Activated CD4-positive, alpha-beta T cell treated with anti-CD3 and anti-CD28 coated beads, Interleukin-2, amount 50 U/mL, for 4 hours (primary cell): ENCODE measurements at places on chromosomes 1 and 21.

- DNase-seq = no peak
Observed at GRCh38 chr1:19436716-19437476, 48.4 kb downstream of the CAPZB start.

- DNase-seq = no peak
Observed at GRCh38 chr1:111154021-111154999, 14.3 kb downstream of the CEPT1 start.

GRCh38 chr1:223142795-223143536 lies at the start of gene TLR5:
TLR5 (minus strand) TSS chr1:223143248; CDS start chr1:223113031, 30,217 bp downstream.
- peak; percentile 89 for DNase-seq

DNA sequence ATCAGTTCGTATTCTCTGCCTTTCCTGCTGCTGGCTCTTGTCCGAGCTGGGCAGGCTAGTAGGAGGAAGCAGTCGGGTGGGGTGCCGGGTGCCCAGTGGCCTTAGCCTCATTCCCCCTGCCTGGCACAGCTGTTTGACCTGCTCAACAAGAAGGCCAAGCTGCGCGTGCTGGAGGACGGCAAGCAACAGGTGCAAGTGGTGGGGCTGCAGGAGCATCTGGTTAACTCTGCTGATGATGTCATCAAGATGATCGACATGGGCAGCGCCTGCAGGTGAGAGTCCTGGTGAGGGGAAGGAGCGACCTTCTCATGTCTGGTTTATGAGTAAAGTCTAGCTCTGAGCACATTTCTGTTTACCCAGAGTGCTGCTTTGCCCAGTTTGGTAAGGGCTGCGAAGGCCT lies 16.3 kb upstream of the RPS8 start:
- no peak for DNase-seq

DNA sequence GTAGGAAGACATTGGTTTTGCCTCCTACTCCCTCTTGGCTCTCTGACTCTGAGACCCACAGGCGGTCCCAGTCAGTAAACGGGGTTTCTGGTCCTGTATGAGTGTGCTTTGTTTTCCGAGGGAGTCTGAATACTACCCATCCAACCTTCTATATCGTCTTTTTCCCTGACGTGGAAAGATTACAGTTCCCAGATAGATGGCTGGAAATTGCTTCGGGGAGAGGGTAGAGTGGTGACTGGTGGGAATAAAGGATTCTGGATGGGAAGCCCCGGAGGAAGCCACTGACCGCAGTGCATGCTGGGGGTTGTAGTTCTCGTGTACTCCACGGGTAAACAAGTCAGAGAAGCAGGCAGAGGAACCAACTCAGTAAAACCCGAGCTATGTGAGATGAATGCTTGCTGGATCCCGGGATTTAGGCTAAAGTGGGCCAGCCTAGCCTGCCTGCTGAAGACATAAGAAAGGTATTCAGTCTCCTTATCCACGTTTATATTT lies 66.2 kb upstream of the IRF2BP2 start:
- DNase-seq = peak; percentile 49

GRCh38 chr1:9289711-9290485 lies 2.8 kb upstream of the SPSB1 start:
- DNase-seq = no peak

DNA sequence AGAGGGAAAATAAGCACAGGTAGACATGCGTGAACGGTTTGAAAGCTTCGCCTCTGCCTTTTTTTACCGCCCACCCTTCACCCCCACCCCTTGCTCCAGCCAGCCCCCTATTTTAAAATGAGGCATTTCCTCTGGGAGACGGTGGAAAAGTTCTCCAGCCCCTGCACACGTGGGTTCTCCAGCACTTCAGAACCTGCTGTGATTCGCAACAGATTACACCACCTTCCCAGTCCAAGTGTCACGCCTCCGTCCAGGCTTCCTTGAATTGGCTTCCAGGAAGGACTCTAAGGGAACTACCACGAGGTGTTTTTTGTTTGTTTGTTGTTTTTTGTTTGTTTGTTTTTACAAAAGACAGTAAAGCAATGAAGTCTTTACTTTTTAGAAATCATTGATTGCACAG lies 2.6 kb downstream of the LRRC7 start:
- DNase-seq = no peak

DNA sequence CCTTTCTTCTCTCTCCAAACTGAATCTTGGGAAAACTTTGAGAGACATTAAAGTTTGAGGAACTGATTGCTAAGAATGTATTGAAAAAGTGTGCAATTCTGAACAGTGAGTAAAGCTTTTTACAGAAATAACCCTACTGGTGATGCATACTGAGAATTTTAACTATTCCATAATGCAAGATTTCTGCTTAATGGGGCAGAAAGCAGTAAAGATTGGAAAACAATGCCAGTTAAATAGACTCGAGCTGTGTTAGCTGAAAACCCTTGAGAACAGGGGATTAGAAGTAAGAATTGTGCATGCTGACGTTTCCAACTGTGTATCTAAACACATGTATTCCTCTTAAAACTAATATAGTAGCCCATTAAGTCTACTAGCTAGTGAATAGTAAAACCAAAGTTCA lies 1500.2 kb upstream of the PRMT6 start:
- no peak for DNase-seq

DNA sequence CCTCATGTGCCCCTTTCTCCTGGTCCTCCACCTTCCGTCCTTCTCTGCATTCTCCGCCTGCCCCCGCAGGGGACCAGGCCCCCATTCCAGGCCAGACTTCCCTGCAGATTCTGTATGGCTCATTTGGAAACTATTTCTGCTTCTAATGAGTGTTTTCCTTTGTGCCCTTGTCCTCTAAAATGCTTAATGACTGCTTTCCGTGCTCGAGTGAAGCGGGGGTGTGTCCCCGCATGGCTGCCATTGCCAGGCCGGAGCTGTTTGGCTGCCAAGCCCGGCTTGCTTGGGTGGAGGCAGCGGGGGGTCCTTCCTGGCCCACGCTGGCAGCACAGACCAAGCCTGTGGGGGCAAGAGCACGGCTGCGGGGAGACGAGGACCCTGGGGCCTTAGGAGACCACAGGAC lies 299.3 kb upstream of the VAMP3 start:
- no peak for DNase-seq

DNA sequence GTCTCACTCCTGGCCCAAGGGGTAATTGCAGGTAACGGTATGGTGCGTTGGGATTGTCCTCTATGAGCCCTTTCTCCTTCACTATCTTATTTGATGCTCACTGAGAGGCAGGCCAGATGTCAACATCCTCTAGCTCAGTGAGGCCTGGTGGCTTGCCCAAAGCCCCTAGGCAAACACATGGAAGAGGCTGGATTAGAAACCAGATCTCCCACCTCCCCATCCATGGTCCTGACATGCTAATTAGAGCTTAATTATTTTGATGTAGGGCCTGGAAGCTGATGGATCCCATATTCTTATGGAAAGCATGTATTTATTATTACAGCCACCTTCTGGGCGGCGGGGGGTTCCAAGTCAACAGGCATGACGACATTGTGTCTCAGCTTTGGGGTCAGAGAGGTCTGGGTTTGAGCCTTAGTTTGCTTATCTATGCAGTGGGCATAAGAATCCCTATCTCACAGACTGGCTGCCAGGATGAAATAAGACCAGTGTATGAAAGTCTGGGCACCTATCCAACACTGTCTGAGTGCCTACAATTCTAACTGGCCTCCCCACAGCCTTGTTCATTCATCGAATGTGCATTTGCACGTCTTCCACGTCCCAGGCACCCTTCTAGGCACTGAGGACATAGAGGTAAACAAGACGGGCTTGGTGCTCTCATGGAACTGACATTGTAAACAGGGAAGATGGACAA lies 6.2 kb downstream of the SMPDL3B start:
- DNase-seq = no peak

DNA sequence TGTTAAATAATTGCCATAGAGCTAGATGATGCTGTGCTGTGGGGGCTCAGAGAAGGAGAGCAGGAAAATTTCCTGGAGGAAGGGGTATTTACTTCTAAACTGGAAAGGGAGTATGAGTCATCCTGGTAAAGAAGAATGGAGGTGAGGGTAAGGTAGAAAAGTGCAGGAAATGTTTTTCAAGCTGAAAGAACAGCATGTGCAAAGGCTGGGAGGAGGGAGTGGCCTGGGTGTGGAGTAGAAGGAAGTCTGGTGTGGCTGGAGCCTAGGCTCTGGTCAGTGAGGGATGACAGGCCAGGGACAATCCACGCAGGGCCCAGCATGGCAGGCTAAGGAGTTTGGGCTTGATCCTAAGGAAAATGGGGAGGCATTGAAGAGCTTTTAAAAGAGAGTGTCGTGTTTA lies 45.9 kb downstream of the MATN1 start:
- no peak for DNase-seq

GRCh38 chr21:40331172-40331571 lies 463.9 kb downstream of the PCP4 start:
- DNase-seq = no peak

- DNase-seq = no peak
Observed at GRCh38 chr1:114803001-114803400, 22.5 kb upstream of the SIKE1 start.

GRCh38 chr1:4654764-4655673 lies 610 bp downstream of the AJAP1 start:
- no peak for DNase-seq

GRCh38 chr1:111725192-111725591 lies 14.0 kb downstream of the INKA2 start:
- no peak for DNase-seq

- no peak for DNase-seq
Observed at GRCh38 chr21:16302851-16303282, 573.1 kb downstream of the USP25 start.

DNA sequence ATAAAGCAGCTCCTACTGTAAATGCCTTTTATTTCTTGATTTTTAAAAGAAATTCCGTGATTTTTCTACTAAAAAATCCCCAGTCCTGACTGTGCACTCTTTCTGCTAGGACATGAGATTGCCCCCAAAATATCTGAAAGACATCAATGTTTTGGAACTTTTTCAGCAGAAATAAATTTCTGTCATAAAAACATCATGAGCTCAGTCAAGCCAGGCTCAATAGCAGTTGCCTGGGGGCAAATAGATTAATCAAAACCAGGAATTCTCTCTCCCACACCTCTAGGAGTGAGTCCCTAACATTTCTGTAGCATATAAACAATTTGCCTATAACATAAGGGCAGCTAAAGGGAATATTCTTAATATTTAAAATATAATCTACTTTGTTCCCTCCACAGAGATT lies 654.1 kb downstream of the PTPRC start:
- no peak for DNase-seq

DNA sequence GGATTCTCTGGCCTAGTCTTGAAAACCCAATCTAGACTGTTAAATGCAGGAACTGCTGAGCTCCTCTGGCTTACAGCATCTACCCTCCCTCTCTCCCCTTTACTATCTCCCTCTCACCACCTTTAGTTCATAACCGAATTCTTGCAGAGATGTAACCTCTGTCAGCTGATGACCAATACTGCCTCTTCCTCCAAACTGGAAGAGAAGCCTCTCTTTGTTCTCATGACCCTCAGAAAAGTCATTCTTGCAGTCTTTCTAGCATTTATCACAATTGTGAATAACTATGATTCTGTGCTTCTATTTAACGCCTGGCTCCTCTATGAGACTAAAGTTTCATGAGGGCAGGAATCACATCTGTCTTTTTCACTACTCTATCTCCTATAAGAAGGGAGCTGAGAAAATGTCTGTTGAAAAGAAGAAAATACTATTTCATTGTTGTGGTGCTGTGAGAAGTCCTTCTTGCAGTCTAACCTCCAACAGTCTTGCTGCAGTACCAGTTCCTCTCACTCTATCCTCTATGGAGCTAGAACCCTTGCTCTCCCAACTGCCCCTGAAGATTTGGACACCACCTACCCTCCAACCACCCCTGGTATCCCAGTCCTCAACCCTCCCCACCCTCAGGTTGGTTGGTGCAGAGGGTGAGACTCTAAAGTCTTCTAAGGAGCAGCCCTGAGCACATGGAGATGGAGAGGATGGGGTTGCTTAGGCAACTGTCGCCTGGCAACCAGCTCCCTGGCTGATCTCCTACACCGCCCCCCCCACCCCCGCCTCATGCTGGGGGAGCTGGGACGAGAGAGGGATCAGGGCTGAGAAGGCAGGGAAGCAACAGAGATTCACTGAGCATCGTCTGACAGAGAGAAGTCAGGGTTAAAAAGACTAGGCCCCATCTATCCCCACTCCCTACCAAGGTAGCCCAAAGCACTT lies 13.9 kb downstream of the MEF2D start:
- DNase-seq = no peak

GRCh38 chr1:82785268-82785790 lies 984.6 kb downstream of the ADGRL2 start:
- DNase-seq = no peak

- no peak for DNase-seq
Observed at GRCh38 chr1:29633771-29634170, 397.4 kb downstream of the PTPRU start.

DNA sequence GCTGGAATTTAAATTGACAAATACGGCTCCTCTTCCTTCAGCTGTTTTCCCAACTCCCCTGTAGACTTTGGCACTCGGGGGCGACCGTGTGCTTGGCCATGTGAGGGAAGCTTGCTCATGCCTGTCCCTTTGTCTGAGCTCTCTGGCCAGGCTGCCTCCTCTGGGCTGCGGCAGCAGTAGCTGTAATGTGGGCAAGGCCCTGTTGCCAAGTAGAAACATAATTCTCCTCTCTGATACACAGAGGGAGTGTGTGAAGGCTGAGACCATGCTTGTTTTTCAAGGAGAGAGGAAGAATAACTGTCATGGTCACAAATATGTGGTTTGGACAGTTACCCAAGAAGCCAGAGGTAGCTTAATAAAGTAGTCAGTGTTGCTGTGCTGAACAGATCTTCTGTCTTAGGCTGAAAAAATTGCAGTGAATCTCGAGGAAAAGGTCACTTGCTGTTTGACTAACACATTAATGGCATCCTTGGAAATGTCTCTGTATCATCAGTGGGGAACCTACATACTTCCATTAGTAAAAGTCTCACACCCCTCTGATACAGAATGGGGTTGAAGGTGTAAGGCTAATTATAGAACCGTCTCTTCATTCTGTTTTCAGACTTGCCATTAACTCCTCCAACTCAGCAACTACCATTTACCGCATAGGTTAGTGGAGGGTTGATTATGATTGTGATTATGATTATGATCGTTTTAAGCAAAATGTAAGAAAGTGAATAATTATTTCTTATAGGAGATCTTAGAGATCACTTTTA lies 94.6 kb downstream of the TGFB2 start:
- DNase-seq = no peak

DNA sequence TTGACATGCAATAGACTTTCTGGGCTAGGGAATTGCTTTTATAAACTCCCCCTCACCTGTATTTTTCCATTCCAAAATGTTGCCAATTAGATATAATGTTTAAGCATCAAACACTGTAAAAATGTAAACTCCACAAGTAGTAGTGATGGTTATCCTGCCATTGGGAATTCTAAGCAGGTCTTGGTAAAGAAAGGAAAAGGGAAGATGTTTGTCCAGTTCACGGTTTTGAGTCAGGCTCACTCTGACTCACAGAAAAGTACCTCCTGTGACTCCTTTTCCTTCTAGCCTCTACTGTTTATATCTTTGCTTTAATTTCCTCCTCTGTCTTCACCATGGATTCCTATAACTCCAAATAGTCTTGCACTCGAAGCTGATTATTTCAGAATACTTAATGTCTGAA lies 19.0 kb upstream of the PTPN14 start:
- DNase-seq = no peak

- DNase-seq = no peak
Observed at GRCh38 chr1:205030241-205030640, 12.8 kb upstream of the CNTN2 start.

GRCh38 chr1:230977761-230978490 lies 735 bp downstream of the TTC13 start:
- DNase-seq = peak; percentile 13

- peak; percentile 78 for DNase-seq
Observed at GRCh38 chr1:27388337-27389005, 4.0 kb upstream of the GPR3 start.
